ENCODE measurements at places on chromosomes 3 and 15.

- DNase-seq: no peak
These were observed 119.5 kb upstream of the MDFIC2 start for GRCh38 chr3:70431911-70432310.

- DNase-seq: no peak
These were observed 332.4 kb upstream of the TLE3 start for GRCh38 chr15:70430069-70430468.

DNA sequence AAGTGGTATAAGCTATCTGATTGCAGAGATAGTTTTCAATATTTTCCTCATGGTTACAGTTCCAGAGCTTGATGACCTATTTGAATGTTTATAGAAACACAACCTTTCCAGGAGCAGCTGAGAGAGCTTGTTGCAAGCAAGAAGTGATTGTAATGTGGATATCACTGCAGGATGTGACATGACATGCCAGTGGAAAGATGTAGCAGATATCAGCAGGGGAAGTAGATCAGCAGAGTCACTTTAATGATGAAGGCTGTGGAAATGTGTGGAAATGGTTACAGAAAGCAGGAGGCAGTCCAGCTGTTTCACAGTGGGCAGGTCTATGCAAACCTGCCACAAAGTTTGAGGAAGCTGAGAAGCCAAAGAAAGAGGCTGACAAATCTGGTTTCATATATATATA lies 21.0 kb downstream of the TMEM158 start:
- no peak for DNase-seq

GRCh38 chr3:88283242-88283592 lies 133.5 kb downstream of the C3orf38 start:
- no peak for DNase-seq

GRCh38 chr3:142735462-142735861 lies 11.6 kb downstream of the TRPC1 start:
- no peak for DNase-seq

GRCh38 chr3:111635403-111635802 lies 40.3 kb upstream of the ZBED2 start:
- no peak for DNase-seq

- DNase-seq: peak; percentile 37
These were observed 835 bp upstream of the TTLL3 start for GRCh38 chr3:9809239-9809614.

- no peak for DNase-seq
These were observed 13.1 kb upstream of the PRRT3 start for GRCh38 chr3:9965200-9965875.

- DNase-seq: no peak
These were observed 25.8 kb downstream of the SPSB4 start for GRCh38 chr3:141076797-141077571.

- no peak for DNase-seq
These were observed 407.2 kb upstream of the LMCD1 start for GRCh38 chr3:8094415-8094814.

DNA sequence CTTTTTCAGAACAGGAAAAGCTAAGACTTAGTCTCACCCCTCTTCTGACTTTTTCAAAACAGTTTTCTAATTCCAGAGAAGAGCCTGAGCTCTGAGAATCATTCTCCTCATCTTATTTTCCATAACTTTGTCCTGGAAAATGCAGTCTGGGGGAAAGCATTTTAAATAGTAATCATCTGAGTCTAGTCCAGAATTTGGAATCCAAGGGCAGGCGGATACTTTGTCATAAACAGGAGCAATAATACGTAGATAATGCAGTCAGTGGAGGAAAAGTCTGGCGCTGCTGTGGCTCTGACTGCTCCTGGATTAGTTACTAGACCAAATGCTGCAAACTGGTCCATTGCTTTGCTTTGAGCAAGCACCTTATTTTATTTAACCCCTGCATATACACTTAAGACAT lies 285.0 kb downstream of the THSD4 start:
- DNase-seq: no peak

DNA sequence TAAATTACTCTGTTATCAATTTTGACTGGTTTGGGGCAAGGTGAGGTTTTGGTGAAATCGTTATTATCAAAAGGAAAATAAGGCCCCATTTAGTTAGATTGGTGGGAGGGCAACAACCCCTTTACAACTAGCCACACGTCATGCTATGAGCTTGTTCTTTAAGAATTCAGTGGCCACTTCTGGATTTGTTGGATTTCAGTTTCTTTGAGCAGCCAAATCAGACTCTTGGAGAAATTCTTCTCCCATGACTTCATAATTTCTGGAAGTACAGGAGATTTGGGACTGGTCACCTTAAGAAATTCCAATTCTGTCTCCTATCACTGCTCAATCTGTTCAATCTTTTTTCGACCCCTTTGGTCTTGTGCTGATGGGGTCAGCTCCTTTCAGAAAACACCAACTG lies 14.8 kb upstream of the WNT5A start:
- DNase-seq: no peak

Data from GM12865 (cell line).